ENCODE measurements at places on chromosomes 13 and 19.

- DNase-seq: no peak
Observed at GRCh38 chr13:84951128-84951527, 848.1 kb downstream of the SLITRK6 start.

DNA sequence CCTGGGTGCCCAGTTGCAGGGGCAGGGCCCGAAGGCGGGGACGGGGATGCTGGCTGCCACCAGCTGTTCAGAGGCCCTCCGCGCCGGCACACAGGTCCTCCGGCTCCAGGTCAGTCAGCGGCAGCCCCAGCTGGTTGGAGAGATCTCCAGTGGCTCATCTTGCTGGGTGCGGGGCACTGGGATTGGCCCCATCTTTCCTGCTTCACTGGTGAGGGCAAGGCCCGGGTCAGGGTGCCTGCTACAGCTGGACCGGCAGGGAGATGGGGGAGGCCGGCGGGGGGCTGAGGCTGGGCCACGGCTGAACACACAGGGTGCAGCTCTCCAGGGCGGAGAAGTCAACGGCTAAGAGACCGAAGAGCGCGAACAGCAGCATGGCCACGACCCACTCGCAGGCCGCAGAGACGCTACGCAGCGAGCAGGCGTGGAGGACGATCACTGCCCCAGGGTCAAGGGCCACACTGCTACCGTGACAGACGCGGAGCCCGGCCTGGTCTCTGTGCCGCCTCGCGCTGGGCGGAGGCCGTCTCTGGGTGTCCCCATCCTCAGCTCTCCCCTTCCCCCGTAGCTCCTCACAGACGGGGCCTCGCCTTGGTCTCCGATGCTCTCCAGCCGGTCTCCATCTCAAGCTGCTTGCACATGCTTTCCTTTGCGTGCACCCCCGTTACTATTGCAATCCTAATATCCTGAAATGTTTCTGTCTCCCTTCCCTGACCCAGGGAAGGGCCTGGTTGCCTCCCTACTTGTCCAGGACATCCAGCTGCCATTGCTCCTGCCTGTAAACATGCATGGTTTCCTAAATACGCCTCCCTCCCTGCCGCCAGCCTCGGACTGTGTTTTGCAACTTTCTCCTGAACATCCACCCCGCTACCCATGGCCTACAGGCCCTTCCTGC, 12.3 kb downstream of the TMEM150B start:
- no peak for DNase-seq

DNA sequence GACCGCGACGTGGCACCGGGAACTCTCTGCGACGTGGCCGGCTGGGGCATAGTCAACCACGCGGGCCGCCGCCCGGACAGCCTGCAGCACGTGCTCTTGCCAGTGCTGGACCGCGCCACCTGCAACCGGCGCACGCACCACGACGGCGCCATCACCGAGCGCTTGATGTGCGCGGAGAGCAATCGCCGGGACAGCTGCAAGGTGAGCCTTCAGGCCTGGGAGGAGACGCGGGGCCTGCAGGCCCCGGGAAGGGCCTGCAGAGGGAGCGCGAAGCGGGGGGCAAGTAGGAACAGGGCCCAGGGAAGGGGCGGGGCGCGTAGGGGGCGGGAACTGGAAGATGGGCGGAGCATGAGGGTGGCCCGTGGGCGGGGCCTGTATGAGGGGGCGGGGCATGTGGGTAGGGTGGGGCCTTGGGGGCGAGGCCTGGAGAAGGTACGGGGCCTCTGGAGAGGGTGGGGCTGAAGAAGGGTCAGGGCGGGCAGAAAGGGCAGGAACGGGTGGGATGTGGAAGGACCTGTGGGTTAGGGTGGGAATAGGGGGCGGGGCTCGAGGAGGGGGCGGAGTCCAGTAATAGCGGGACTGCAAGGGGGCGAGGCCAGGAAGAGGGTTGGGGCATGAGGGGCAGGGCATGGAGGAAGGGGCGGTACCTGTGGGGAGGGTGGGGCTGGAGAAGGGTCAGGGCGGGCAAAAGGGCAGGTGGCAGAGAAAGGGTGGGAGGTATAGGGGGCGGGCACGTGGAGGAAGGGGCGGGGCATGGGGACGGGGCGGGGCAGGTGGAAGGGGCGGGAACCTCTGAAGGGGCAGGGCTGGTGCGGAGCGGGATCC, 2.5 kb downstream of the CFD start:
- DNase-seq: no peak

DNA sequence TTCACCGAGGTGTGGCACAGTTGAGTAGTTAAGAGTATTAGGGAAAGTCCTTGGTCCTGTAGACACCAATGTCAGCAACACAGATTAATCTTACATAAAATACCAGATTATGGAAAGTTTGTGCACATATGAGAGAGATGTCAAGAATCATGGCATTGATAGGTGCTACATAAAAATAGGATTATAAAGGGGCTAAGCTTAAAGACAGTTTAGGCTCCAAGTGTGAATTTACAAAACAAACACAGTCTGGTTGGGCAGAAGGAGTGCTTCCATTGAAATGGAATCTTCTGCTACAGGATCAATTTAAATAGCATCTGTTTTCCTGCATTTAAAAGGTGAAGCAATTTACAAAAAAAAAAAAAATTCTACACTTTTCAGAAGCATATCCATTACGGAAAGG, 292.9 kb downstream of the DNAJC15 start:
- DNase-seq: no peak

- no peak for DNase-seq
Observed at GRCh38 chr13:59510386-59510785, 653.3 kb downstream of the DIAPH3 start.

DNA sequence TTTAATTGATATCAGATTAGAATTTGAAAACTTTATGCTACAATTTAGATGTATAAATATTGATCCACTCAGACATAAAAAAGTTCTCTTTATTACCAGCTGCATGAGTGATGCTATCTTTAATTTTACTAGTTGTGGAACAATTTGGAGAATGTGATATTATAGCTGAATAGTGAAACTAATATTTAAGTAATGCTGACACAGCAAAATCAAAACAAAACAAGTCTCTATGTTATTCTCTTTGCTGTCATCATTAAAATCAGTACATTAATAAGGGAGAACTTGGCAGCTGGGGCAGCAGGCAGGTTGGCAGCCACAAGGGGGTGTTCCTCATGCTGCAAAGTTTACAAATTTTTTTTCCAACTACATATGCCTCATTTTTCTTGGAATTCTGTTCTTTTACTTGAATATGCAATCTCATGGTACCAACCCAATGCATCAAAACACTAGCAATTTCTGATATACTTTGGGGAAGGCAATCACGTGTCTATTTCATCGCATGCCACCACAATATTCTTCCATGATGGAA, 585.3 kb downstream of the FGF9 start:
- no peak for DNase-seq

DNA sequence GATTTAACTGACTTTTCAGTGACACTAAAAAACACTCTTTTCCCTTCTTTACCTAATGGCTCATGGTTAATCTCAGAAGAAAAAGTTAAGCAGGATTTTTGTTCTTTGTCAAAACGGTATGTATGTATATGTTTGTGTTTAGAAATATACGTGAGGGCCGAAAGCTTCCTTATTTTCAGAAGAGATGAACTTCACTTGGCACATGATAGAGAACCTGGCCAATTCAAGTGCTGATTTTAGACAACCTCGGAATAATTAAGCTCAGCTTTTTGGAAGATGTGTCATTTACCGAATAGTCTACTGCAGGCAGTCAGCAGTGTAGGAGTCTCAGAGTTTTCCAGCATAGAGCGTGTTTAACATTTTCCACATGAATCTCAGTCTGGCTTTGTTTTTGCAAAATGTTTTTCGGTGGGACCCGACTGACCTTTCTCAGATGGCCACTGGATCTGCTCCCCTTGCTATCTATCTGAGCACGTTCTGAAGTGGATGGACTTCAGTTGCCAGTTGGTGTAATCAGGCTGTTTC, 4.6 kb downstream of the RNASEH2B start:
- no peak for DNase-seq

- DNase-seq: no peak
Observed at GRCh38 chr19:3380829-3381228, 14.4 kb downstream of the NFIC start.

- DNase-seq: no peak
Observed at GRCh38 chr19:4870025-4870700, 2.7 kb upstream of the PLIN3 start.

GRCh38 chr19:21581646-21582240, 76.3 kb downstream of the ZNF429 start:
- DNase-seq: no peak

GRCh38 chr13:97300871-97301270, 78.7 kb downstream of the MBNL2 start:
- DNase-seq: no peak

Data from tibial artery (tissue), 4 donors.